Dermis microvascular lymphatic vessel endothelial cell (primary cell): ENCODE measurements at places on chromosomes 2 and 18. TPM values are rescaled to one million over a fixed set of nuclear protein-coding genes. Genes with fewer than 3 reads are reported as not detected.

Gene SKOR2
- not detected in 2 replicates for total RNA-seq

Gene PXDN
- 195 and 256 TPM in 2 replicates for total RNA-seq

Gene DSG4
- not detected in 2 replicates for total RNA-seq

Gene POMC
- 0.13 and 0.63 TPM in 2 replicates for total RNA-seq

GRCh38 chr2:101823859-101824258 lies 126.4 kb downstream of the MAP4K4 start:
- DNase-seq, result no peak

DNA sequence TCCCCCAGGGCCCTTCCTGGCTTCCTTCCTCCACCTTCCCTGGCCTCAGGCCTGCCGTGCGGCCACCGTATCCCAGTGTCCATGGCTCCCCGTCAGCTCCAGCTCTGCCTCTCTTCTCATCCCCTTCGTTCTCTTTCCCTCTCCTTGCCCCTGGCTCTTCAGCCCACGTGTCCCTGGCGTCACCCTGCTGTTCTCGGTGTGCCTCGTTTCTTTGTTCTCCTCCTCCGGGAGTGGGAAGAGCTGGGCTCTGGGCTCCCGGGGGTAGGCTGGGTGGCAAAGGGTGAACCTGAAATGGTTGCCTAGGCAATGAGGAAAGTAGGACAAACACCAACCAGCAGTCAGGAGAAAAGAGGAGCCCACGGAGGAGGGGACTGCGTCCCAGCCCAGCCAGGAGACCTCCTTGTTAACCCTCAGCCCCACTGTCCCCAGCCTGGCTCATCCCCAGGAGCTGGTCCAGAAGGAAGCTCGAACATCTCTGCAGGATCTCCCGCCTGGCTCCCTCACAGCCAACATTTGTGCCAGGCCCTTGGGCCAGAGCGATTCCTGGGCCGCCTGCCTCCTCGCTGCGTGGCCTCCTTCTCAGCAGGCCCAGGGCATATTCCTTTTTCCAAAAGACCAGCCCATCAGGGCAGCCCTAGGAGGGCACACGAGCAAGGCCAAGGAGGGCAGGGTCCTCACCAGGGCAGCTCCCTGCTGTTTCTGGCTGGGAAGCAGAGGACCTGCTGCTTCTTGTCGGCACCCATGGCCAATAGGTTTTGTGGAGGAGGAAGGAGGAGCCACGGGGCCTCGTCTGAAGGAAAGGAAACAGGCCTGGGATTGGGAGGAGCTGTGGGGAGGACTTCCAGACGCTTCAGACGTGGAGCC lies 30.9 kb upstream of the DNMT3A start:
- DNase-seq, result no peak

GRCh38 chr2:26477911-26478253 lies at the start of gene OTOF:
Gene OTOF (minus strand): TSS chr2:26478124.
- peak; percentile 68 for DNase-seq

DNA sequence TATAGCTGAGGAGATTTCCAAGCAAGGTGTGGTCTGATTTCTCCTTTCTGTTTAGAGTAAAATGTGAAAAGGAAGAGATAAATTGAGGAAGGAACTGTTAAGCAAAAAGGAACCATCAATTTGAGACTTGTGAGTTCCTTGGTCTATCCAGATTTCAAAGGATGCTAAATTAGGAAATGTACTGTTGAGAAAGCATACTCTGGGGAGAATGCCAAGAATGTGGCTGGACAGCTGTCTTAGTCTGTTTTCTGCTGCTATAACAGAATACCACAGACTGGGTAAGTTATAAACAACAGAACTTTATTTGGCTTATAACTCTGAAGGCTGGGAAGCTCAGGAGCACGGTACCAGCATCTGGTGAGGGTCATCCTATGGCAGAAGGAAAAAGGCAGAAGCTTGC lies 1097.2 kb downstream of the TDRD15 start:
- no peak for DNase-seq

- no peak for DNase-seq
These were observed 70.1 kb downstream of the NOL10 start for GRCh38 chr2:10619643-10620042.

DNA sequence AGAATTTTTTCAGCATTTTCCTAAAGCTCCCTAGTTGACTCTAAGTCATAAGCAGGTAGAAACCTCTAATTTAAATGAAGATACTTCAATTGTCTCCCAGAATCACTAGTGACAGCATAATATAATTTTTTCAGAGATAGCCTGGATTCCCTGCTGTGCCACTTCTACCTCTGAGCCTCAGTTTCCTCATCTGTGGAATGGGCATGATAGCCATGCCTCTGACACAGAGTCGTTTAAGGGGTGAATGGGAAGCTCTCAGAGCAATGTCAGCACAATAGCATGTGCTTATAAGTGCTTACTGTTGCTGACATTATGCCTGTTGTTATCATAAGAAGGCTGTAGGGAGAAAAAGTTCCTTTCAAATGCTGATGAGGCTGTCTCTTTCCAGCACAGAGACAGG lies 48.0 kb downstream of the SFXN5 start:
- no peak for DNase-seq

- DNase-seq, result no peak
These were observed 34.2 kb upstream of the DYSF start for GRCh38 chr2:71419145-71419544.

- DNase-seq, result no peak
These were observed 234.9 kb downstream of the SOCS6 start for GRCh38 chr18:70523792-70524182.

DNA sequence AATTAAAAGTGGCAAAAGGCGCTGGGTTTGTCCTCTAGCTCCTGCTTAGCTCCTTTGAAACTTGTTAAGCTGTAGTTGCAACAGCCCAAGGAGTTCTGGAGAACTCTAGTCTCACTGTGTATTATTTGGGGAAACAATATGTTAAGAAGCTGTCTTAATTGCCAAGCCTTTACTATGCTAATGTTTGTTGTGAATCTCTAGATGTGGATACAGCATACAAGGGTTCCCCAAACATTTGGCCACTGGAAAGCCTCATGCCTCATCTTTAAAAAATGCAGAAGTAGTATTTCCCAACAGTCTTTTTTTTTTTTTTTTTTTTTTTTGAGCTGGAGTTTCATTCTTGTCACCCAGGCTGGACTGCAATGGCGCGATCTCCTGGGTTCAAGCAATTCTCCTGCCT lies 236.7 kb downstream of the PRKCE start:
- DNase-seq, result no peak

GRCh38 chr18:73784853-73785252 lies 362.8 kb downstream of the FBXO15 start:
- DNase-seq, result no peak

DNA sequence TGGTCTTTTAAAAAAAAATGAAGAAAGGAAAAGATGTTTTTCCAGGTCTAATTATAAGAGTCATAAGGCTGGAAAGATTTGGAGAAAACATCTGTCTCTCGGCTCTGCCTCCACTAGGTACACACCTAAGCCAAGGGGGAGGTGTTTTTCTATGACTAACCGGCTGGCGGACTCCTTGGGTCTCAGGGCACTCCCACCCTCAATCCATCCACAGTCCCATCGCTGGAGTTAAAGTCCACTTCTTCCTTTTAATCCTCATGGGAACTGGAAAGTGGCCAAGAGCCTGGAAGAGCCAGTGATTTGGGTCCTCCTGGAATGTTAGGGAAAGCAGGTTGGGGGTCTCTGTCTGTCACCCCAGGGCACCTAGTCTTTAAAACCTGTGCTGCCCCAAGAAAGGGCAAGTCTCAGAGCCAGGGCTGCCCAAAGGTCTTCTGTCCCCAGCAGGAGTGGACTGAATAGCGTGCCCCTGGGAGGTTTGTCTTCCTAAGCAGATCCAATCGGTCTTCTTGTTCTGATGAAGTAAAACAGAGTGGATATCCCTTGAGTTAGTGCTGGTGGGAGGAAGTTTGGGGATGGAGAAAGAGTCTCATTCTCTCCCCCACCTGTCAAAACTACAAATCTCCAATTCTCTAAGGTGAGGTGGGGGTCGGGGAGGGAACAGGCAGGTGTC lies 66.4 kb downstream of the MCFD2 start:
- DNase-seq, result no peak

GRCh38 chr2:25490217-25490616 lies 148.5 kb upstream of the DNMT3A start:
- DNase-seq, result no peak

GRCh38 chr2:228367356-228367755 lies 185.9 kb upstream of the SPHKAP start:
- no peak for DNase-seq
